Neural crest cell (in vitro differentiated cells): ENCODE measurements at places on chromosomes 1 and 21. TPM values are rescaled to one million over a fixed set of nuclear protein-coding genes. Genes with fewer than 3 reads are reported as not detected.

DNA sequence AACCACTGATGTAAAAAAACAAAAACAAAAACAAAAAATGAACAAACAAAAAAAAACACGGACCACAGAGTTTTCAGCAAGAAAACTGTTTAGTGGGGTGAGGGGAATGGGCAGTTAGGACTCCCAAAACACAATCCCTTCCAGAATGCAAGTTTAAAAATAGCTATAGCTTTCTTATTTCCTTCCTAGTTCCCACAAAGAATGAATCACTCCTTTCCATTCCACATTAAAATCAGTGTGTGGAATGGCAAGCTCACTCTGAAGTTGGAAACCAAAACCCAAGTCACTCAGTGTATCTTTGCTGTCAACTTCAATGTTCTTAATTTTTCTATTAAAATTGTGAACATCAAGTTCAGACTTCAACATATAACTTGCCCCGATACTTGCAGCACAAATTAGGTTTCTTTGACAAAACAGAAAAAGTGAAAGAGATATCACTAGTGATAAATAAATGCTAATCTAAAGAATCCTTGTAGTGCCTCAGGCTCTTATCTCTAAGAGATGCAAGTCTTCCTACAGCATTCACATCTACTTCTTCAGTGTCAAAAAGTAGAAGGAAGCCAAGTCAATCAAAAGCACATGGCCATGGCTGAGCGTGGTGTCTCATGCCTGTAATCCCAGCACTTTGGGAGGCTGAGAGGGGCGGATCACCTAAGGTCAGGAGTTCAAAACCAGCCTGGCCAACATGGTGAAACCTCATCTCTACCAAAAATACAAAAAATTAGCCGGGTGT, 45.5 kb downstream of the TOR3A start:
- DNase-seq: no peak

DNA sequence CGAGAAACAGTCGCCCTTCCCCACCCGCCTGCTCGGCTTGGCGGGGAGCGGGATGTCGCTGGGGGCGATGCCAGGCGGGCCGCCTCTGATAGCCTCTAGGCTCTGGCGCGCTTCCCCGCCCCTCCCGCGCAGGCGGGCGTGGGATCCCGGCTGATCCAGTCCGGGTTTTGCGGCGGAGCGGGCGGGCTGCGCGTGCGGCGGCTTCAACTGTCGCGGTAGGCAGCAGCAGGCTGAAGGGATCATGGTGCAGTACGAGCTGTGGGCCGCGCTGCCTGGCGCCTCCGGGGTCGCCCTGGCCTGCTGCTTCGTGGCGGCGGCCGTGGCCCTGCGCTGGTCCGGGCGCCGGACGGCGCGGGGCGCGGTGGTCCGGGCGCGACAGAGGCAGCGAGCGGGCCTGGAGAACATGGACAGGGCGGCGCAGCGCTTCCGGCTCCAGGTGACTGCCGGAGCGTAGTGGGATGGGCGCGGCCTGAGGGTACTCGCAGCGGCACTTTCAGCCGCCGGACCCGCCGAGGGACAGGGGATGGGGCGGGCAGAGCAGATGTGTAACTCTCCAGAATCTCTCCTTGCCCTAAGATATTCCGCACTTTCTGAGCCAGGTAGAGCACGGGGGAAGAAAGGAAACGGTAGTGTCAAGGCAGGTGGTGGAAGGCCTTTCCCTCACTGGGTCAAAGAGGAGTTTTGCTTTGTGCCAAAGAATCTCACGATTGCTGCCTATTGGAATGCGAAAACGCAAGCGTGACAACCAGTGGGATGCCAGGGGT, at the start of gene FAAH:
FAAH (plus strand) TSS at position 210 of the 764 bp plus-strand sequence; CDS start at position 242, 32 bp downstream.
- peak; percentile 68 for DNase-seq

DNA sequence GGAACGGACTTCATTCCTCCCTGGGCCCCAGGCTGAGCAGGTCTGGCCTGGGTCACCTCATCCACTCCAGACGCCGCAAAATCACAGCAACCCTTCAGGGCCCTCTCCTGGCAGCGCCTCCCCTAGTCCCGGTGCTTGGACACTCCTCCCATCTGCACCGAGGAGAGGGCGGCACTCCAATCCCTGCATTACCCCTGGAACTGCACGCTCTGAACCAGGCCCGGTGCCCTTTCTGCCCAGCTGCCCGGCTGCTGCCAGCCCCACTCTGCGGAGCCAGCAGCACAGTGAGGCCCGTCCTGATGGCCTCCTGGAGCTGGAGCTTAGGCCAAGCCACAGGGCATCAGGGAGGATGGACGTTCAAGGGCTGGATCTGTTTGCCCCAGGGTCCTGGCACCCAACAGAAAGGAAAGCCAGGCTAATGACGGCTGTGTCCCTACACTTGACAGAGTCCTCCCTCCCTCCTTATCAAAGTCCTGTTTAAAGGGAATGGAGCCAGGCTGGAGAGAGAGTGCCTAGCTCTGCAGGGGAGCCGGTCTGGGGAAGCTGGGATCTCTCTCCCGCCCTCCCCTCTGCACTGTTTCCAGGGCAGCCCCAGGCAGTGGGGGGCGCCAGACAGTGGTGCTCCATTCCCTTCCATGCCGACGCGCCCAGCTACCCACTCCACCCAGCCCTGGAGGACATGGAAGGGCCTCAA, 12.7 kb downstream of the COL6A2 start:
- no peak for DNase-seq

- DNase-seq: no peak
Measured at GRCh38 chr1:23366598-23366997, 3.0 kb downstream of the ZNF436 start.

GRCh38 chr1:197170538-197170937, 24.1 kb upstream of the ASPM start:
- no peak for DNase-seq

- DNase-seq: no peak
Measured at GRCh38 chr1:59556802-59557548, 257.8 kb upstream of the HOOK1 start.

GRCh38 chr1:24945354-24946326, 15.6 kb upstream of the RUNX3 start:
- no peak for DNase-seq

DNA sequence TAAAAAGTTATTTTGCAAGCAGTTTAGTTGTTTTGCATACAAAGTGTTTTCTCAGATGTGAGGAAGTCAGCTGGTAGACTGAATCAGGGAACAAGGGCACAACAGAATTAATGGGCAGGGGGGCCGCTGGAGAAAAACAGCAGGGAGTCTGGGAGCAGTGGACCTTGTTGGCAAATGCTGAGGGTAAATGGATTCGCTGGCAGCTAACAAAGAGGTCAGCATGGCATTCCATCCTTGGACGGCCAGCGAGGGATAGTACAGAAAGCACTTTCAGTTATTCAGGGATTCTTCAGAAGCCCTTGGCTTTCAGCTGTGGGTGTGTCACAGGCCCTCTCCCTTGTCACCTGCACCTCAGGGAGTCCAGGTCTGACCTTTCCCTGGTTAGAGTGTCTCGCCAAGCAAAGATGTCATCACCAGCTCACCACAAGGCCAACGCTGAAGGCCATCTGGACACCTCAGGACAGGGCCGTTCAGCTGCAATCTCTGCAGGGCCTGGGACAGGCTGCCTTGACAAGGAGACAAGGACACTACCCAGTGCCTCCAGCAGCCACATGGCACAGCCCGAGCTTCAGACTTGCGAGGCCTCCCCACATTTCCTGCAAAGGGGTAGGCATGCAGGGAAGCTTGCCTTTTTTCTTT, 90.4 kb downstream of the KCNN3 start:
- DNase-seq: no peak

- DNase-seq: no peak
Measured at GRCh38 chr1:21759182-21759581, 23.8 kb downstream of the USP48 start.

DNA sequence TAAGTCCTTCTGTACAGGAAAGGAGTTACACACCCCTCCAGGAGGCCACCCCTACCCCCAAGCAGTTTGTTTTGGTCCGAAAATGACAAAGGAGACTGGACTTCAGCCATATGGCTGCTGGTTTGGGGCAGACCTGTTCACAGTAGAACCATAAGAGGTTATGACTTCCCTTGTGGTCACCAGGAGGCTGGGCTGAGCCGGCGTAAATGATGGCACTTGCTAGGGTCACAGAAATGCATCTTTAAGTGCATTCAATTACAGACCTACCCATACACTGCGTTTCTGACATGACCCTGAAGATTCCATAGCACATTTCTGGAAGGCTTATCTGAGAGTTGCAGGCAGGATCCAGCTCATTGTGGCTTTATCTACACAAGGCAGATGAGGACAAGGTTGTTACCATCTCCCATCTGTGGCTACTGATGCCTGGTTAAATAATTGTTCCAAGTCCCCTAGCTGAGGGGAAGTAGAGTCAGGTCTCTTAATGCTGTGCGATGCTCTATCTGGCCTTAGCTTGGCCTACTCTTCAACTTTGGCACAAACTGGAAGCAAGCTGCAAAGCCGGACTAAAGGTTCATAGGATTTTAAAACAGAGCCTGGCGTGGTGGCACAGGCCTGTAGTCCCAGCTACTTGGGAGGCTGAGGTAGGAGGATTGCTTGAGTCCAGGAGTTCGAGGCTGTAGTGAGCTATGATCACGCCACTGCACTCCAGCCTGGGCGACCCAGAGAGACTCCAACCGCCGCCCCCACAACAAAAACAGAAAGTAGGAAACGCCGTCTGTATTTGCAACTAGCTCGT, 1.7 kb upstream of the TRIM67 start:
- no peak for DNase-seq

The SPRR2G gene
- total RNA-seq: not detected in 2 replicates

The RGS7 gene
- 0.39 and 0.65 TPM in 2 replicates for total RNA-seq

The SELL gene
- total RNA-seq: not detected in 2 replicates

The COL18A1 gene
- 18.2 and 19.2 TPM in 2 replicates for total RNA-seq

The CACNA1E gene
- 1.3 and 1.5 TPM in 2 replicates for total RNA-seq

The TMOD4 gene
- 1.6 and 2.7 TPM in 2 replicates for total RNA-seq

The DMBX1 gene
- total RNA-seq: not detected in 2 replicates

The AJAP1 gene
- total RNA-seq: 1.2 and 1.4 TPM in 2 replicates
